HT1080 (cell line): ENCODE measurements at places on chromosomes 1 and 21.

DNA sequence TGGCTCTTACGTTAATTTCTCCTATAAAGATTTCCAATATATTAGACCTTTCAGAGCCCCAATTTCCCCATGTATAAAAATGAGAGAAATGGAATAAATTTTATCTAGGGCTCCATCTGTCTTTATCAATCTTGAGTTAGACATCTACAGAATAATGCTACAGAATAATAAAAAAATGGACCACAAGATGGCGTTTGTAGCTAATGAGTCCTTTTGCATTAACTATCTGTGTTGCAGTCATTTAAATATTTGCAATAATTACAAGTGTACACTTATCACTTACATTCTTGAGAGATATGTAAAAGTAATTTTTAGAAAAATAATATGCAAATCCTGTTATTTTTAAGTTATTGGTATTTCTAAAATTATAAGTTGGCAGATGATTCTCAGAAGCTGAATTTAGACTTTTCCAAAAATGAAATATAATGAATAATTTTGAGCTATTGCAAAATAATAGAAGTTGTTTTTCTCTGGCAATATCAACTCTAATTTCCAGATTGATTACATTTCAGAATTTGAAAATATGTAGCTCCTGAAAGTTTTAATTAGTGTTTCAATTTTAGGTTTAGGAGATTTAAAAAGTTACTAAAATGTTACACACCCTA, 87.7 kb downstream of the SNX7 start:
- DNase-seq: peak; percentile 1

DNA sequence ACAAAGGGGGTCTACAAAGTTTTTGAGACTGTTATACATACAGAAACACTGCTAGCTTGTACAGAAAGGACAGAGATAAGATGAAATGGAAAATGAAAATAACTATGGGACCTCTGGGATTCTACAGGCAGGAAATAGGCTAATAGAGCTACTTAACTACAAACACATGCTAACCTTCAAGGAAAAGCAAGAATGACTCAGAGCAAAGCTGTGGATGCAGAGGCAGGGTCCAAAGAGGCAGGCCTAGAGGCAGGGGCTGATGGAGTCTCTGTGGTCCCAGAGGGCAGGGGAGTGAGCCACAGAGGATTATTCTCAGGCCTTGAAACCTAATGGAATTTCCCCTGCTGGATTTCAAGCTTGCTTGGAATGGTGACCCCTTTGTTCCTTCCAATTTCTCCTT, 18.7 kb upstream of the GOLT1A start:
- DNase-seq: no peak

DNA sequence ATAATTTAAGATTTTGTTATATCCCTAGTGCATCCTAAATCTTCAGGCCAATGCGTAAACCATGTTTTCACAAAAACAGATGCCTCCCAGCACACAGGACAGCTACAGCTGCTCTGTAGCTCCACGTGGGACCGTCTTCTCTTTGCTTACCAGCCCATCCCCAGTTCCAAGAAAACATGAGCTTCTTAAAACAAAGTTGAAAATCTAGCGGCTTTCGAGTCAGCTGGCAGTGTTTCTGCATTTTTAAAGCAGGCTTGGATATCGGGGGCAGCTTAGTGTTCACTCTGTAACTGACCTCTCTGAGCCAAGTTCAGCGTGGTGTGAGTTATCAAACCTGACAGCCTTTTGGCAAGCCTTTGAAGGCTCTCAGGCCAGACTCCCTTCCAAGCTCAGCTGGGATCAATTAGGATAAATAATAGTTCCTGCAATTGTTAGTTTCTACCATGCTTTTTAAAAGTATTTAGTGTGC, 881.5 kb downstream of the LTN1 start:
- no peak for DNase-seq

DNA sequence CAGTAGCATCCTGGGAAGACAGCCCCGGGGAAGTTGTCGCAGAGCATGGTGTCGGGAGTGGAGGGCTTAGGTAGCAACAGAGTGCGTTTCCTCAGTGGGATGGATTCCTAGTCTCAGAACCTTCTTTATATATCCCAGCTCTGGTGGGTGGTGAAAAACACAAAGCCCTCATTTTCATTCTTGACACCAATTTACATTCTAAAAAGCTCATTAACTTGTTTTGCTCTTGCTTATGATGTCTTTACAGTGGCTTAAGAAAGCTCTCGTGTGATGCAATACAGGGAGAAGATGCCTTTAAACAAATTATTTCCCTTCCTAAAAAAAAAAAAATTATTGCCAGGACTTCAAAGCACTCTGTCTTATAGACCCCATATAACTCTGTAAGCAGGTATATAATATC, at the start of gene KRTAP8-1:
Gene KRTAP8-1, minus strand, starts transcription at position 101 of the 400 bp plus-strand sequence. Its CDS starts 54 bp downstream, at position 47.
- no peak for DNase-seq

- no peak for DNase-seq
These were observed 65.2 kb upstream of the LRRC8D start for GRCh38 chr1:89755591-89755990.

- no peak for DNase-seq
These were observed 122.5 kb upstream of the ZBTB40 start for GRCh38 chr1:22329148-22329515.
